AG09319 (cell line): ENCODE measurements at places on chromosomes 1 and 21.

GRCh38 chr1:56569661-56570060 lies 9.7 kb downstream of the PLPP3 start:
- DNase-seq = no peak

DNA sequence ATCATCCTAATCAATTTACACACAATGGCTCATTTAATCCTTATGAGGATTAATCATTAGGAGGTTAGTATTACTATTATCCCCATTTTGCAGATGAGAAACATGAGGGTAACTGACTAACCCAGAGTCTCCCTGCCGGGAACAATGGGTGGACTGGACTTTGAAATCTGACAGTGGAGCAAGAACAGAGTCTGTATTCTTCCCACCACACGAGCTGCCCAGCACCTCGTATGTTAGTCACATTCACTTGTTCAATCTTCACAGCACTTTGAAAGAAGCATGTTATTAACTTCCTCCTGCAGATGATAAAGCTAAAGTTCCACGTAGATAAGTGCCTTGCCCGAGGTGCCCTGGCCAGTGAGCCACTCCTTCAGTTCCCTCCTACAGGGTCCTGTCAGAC lies 12.4 kb downstream of the C8B start:
- no peak for DNase-seq

DNA sequence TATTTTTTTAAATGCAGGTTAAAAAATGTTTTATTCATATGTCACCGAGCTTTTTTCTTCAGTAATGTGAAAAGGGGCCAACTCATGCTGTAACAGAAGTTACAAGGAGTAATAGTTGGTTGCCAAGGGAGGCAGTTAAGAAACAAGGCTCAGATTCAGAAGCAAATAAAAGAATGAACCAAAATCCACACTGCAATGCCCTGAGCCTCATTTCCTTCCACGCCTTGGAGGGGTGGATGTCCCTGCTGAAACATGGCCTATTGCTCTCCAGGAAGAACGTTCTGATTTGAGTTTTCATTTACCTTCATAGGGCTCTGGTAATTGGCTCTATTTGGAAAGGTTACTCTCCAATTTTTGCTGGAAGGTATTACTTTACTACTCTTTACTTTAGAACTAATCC lies 24.4 kb downstream of the ALG14 start:
- no peak for DNase-seq

DNA sequence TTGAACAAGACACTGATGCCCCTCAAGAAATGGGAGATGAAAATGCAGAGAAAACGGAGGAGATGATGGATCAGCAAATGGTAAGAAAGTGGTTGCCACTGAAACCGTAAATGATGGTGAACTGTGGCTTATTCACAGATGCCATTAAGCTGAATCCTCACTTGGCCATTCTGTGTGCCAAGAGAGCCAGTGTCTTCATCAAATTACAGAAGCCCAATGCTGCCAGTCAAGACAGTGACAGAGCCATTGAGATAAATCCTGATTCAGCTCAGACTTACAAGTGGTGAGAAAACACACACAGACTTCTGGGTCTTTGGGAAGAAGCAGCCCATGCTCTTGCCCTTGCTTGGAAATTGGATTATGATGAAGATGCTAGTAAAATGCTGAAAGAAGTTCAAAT lies 52.5 kb downstream of the NBPF6 start:
- DNase-seq = no peak

DNA sequence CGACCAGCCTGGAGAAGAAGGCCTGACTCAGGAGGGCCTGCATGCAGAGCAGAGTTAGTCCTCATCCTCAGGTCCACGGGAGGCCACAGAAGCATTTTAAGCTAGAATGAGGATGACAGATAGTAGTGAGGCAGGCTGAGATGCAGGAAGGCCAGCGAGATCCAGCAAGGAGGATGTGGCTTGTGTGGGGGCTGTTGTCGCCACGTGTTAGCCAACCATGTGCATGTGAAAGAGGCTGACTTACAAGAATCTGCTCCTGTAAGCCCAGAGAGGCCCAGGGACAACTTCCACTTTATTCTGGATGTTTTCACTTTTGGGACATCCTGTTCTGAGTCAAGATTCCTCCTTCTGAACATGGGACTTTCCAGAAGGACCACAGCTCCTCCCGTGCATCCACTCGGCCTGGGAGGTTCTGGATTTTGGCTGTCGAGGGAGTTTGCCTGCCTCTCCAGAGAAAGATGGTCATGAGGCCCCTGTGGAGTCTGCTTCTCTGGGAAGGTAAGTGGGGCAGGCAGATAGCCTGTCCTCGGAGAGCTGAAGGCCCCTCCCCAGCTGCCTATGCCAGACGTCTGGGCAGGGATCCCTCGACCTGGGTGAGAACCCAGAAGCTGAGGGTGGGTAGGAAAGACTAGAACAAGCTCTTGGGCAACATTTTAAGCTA lies at the start of gene SLAMF8:
TSS of gene SLAMF8 (plus strand) at position 433 of the 661 bp plus-strand sequence. CDS start at position 459, 26 bp downstream.
- DNase-seq = no peak

DNA sequence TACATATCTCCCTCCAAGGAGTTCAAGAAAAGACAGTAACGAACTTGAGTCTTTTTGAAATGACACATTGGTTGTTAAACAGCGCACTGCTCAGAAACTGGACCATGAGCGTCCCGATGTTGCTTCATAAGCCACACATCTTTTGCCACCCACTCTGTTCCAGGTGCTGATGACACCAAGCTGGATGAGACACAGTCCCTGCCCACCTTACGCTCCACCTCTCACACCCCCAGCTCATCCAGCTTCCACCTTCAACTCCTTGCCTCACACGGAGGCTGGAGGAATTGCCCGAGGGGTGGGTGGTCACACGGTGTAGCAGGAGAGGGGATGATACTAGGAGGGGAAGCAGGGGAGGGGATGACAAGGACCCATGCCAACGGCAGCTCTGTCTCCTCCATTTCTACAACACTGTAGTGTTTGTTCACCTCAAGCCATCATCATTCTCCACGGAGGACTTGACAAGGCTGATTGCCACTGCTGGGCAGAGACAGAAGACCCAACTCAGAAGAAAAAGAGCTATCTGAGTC lies 148.5 kb upstream of the TNR start:
- no peak for DNase-seq

DNA sequence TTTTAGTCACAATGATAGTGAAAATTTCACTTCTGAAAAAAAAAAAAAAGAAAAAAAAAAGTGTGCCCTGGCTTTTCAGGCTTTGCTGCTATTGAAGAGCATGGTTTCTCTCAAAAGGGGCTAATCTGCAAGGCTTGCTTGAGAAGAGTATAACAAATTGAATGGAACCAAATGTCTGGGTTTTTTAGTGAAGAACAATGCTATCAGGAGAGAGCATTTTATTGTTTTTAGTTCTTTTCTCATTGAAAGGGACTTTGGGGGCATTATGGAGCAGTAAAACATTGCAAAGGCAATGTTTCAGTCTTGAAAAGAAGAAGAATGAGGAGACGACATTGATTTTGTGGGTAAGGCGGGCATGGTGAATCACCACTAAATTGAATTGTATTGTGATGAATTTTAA lies 28.2 kb downstream of the VCAM1 start:
- DNase-seq = no peak

DNA sequence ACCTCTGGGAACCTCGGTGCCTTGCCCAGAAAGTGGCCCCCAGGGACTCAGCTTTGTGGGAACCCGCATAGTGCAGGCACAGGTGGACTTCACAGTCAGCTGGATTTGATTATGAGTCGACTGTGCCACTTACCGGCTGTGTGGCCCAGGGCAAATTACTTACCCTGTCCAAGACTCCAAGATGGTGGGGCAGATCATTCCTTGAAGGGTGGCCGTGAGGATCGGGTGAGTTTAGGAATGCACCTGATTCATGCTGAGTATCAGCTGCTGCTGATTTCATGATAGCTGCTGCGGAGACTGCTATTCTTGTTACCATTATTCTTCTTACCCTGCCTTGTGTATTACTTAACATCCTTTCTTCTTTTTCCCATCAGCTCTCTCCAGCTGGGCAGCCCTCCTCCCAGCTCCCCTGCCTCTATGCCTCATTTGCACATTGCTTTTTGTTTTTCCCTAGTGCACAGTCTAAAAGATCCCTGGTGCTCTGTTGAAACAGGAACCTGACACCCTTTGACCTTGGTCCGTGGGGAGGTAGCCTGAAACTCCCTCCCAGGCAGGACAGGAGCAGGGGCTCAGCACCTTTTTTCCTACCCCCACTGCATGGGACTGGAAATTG lies 40.5 kb upstream of the FHAD1 start:
- no peak for DNase-seq

DNA sequence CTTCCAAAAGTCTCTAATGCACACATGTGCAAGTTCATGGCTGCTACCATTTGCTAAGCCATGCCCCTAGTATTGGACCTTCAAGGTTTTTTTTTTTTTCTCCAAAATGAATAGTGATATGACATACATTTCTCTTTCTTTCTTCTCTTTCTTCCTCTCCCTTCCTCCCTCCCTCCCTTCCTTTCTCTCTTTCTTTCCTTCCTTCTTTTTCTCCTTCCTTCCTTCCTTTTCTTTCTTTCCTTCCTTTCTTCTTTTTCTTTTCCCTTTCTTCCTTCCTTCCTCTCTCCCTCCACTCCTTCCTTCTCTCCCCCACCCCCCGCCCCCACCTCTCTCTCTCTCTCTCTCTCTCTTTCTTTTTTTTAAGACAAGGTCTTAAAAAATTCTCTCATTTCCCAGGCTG lies 3.4 kb upstream of the RNF187 start:
- no peak for DNase-seq

GRCh38 chr1:116754198-116754977 lies at the start of gene CD2:
TSS of gene CD2 (plus strand) at chr1:116754430. CDS start at chr1:116754493, 63 bp downstream.
- no peak for DNase-seq

- no peak for DNase-seq
Measured at GRCh38 chr1:156669794-156670193, 7.4 kb downstream of the NES start.

- DNase-seq = no peak
Measured at GRCh38 chr1:234891427-234891826, 237.2 kb downstream of the TOMM20 start.

- no peak for DNase-seq
Measured at GRCh38 chr1:111620441-111620971, 917 bp downstream of the RAP1A start.

DNA sequence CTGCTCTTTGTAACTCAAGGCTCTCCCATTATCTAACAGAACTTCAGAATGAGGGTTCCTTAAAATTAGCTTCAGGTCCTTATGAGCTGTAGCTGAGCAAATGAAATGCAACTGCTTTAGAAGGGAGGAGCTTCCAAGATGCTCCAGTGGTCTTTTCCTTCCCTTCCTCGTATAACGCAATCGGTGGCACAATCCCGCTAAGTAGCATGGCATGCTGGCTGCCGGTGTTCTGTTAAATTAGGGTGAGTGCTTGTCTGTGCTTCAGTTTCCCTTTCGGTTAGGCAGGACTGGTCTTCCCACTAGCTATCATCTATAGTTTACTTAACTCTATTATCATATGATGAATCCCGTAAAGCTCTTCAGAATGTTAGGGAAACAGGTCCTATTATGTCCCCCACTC lies 917 bp downstream of the KIAA0040 start:
- no peak for DNase-seq

DNA sequence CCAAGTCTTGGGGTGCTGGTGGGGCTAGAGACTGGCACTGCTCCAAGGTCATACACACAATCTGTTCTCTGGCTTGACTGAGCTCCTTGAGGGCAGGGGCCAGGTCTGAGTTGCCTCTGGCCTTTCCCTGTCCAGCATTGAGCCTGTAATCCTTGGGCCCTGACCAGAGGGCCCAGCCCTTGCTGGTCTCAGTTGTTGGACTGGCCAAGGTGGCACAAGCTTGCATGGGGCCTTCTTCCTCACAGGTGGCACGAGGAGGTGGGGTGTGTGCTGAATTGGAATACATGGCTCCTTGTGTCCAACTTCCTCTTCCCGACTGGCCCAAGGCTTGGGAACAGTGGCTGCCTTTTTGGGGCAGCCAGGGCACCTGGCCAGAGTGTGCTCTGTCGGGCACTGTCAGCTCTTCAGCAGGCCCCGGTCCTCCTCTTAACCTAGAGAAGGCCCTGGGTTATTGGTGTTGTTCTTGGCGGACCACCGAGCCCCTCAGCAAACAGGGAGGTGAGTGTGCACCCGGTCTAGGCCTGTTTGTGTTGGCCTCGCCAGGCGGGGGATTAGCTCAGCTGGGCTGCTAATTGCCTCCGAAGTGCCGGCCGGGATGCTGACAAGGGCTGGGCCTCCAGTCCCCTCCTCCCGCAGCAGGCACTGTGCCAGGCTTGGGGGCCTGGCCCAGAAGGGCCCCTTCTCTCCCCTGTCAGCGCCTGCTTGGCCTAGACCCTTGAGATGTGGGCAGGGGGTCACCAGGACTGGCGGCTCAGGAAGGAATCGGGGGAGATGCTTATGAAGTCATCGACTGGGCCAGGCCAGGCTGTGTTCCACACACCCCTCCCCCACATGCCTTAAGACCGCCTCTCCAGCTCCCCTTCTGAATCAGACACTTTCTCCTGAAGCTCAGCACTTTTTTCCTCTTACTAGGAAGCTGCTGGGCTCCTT lies 28.5 kb downstream of the WNT4 start:
- DNase-seq = no peak
